ENCODE measurements at places on chromosomes 3 and 15. TPM values are rescaled to one million over a fixed set of nuclear protein-coding genes. Genes with fewer than 3 reads are reported as not detected.

The GOLGA8H gene
- total RNA-seq = not detected

The XCR1 gene
- total RNA-seq = not detected

The PARP16 gene
- 5.8 TPM for total RNA-seq

DNA sequence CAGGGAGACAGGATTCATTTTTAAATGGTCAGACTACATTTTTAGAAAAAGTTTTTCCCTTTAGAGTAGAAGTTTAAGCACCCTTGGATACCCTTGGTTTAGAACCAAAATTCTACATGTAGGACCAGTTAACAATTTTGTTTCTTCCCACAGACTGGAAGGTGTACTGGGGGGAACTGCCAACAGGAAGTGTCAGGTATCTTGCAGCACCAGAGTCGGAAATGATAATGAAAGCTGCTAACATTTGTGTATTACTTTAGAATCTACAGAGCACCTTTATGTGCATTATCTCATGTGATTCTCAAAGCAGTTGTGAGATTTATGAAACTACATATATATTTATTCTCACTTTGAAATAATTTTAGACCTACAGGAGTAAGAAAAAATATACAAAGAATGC, 21.5 kb downstream of the SPRED1 start:
- H3K36me3 ChIP-seq = peaks cover 5% of the 10 kb centered on the region
- H3K27me3 ChIP-seq = no peaks in the 10 kb centered on the region
- no peak overlapping the region for H3K4me3 ChIP-seq
- H3K4me1 ChIP-seq = peaks cover 22% of the 10 kb centered on the region

GRCh38 chr3:107063351-107063750, 313.9 kb upstream of the CCDC54 start:
- no peaks in the 10 kb centered on the region for H3K36me3 ChIP-seq
- H3K27me3 ChIP-seq = no peaks in the 10 kb centered on the region
- no peak overlapping the region for H3K27ac ChIP-seq
- no peak for DNase-seq
- no peak overlapping the region for H3K4me3 ChIP-seq
- H3K4me1 ChIP-seq = no peaks in the 10 kb centered on the region

DNA sequence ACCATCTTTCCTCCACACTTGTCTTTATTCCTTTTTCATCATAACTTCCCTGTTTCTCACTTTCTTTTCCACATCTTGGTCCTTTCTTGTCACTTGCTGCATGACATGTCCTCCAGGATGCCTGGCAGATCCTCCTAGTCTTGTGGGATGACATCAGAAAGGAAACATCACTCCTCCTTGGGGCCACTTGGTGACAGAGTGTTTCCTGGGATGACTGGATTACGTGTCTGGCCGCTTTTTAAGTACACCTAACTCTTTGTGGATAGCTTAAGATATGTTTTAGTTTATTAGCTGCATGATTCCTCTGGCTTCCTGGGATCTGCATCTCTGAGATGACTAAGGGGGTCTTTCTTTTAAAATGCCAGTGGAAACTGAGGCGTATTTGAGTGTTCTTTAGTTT, 363.5 kb upstream of the FRG2C start:
- H3K4me1 ChIP-seq = no peaks in the 10 kb centered on the region
- H3K36me3 ChIP-seq = no peaks in the 10 kb centered on the region
- H3K27me3 ChIP-seq = no peaks in the 10 kb centered on the region
- H3K27ac ChIP-seq = no peak overlapping the region

- peaks cover 11% of the 10 kb centered on the region for H3K36me3 ChIP-seq
- no peaks in the 10 kb centered on the region for H3K4me1 ChIP-seq
- H3K27ac ChIP-seq = peak overlapping the region; percentile 54
- H3K4me3 ChIP-seq = no peak overlapping the region
- DNase-seq = no peak
These were observed 101.2 kb upstream of the MEX3B start for GRCh38 chr15:82146990-82147461.

GRCh38 chr3:94004301-94004910, 24.0 kb downstream of the STX19 start:
- H3K36me3 ChIP-seq = no peaks in the 10 kb centered on the region
- DNase-seq = no peak
- no peak overlapping the region for H3K27ac ChIP-seq
- H3K27me3 ChIP-seq = no peaks in the 10 kb centered on the region
- peak overlapping the region; percentile 23 for H3K4me3 ChIP-seq
- peaks cover 3% of the 10 kb centered on the region for H3K4me1 ChIP-seq

GRCh38 chr15:83515164-83515563, 68.0 kb downstream of the SH3GL3 start:
- H3K4me1 ChIP-seq = no peaks in the 10 kb centered on the region
- no peak for DNase-seq
- H3K27ac ChIP-seq = no peak overlapping the region
- H3K4me3 ChIP-seq = no peak overlapping the region
- H3K27me3 ChIP-seq = no peaks in the 10 kb centered on the region

GRCh38 chr15:63495780-63496488, 8.5 kb upstream of the USP3 start:
- H3K27me3 ChIP-seq = no peaks in the 10 kb centered on the region
- no peak overlapping the region for H3K27ac ChIP-seq
- no peak for DNase-seq
- H3K36me3 ChIP-seq = no peaks in the 10 kb centered on the region
- peaks cover 6% of the 10 kb centered on the region for H3K4me1 ChIP-seq

- no peak for DNase-seq
- no peak overlapping the region for H3K27ac ChIP-seq
- no peaks in the 10 kb centered on the region for H3K27me3 ChIP-seq
These were observed 48.5 kb downstream of the RGMA start for GRCh38 chr15:93040288-93041158.
